RPMI7951 (cell line): ENCODE measurements at places on chromosomes 2 and 18.

- DNase-seq, result no peak
Measured at GRCh38 chr18:10752382-10752781, 226.6 kb downstream of the NAPG start.

GRCh38 chr2:222465746-222466145, 41.4 kb downstream of the SGPP2 start:
- DNase-seq, result no peak

DNA sequence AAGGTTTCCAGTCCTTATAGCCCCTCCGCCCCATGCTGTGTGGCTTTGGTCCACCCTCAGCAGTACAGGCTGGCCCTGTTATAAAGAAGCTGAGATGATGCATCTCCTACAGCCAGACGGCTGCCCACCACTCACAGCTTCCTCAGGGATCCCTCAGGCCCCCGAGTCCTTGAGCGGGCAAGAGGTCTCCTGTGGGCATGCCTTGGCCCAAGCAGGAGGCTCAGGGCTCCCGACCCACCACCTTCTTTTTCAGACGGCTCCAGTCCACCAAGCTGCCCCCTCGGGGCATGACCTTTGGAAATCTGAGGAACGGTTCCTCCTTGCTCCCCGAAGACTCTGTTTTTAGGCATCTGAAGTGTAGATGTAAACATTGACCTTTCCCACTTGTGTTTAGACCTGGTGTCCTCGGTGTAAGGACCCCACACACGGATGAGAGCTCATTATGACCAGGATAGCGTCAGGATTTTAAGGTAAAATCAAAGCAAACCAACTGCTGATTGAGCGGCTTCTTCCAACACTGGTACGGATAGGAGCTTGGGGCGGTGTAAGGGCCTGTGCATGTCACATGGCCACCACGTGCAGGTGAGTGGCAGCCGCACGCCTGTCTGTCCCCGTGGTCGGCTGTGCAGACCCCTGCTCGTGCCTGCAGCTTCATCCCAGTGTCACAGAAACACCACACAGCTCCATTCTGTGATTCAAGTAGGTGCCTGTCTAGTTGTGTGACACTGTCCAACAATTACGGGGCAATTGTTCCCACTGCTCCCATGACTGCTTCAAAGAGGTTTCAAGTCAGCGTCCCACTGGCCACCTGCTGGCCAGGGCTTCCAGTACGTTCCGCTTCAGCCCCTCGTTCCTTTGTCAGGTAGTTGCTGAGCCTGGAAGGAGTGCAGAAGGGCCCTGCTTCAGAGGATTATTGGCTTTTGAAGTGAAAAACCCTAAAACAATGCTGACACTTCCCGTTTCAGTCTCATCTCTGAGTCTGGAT, 74.7 kb downstream of the NDUFA10 start:
- DNase-seq, result no peak

GRCh38 chr18:24704946-24705630, 244.7 kb downstream of the HRH4 start:
- DNase-seq, result peak; percentile 29

- no peak for DNase-seq
Measured at GRCh38 chr2:18423636-18424035, 136.8 kb downstream of the RDH14 start.

DNA sequence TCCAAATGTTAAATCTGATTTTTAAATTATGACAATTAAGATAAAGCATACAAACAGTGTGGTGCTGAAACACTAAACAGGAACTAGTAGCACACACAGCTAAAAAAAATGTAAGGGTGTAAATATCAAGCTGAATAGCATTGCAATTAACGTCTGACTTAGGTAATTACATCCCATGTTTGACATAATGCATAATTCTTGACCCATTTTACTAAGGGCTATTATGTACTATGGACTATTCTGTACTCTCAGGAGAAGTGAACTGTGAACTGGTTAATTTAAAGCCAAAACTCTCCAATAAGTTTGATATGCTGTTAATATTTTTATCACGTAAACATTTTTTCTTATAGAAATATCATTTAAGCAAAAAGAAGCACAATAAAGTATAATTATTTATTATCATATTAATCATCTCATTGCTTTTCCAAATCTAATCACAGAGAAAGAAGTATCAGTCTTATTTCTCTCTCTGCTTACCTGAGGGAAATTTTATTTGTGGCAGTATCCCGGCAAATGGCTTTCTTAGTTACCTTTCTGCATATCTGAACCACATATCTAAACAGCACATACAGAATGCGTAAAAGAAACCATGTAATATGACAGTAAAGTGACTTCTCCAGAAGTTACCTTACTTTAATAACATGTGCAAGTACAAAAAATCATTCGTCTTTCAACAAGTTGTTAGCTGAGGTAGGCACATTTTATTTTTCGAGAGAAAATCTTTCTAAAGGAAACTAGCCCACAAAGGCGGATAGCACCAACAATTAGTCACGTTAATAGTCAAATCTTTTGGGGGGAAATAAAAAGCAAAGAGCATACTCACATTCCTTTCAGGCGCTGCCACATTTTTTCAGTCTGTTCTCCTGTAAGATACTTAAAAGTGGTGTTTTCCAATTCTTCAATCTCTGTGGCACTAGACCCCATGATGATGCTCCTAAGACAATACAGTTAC, 94.9 kb upstream of the PDE1A start:
- DNase-seq, result no peak

GRCh38 chr2:43001055-43001378, 208.6 kb upstream of the HAAO start:
- DNase-seq, result no peak

DNA sequence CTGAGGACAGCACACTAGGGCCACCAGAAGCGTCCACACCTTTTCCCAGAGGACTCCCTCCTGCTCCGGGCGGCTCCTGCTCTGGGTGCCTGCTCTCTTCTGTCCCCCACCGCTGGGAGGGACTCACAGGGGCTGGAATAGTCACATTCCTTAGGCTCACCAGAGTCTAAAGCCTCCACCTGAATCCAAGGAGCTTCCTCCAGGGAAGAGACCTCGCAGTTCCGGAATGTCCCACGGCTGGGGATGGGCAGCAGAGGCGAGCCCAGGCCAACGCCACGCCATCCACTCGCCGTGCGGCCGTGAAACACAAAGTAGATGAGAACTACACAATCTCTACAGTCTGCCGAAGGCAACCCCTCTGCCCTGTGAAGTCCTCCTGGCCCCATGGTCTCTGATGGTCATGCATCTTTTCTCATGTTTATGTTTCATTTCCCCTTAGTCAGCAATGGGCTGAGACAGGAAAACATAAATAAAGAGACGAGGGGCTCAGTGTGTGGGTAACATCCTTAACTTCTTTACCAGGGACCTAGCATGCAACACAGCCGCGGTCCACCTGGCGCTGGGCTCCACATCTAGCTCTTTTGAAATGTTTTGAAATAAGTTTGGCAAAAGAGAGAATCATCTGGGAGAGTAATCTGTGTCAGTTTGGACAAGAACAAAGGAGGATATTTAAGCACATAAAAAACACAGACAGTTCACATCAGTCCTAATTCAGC, 98.4 kb downstream of the PXDN start:
- no peak for DNase-seq

DNA sequence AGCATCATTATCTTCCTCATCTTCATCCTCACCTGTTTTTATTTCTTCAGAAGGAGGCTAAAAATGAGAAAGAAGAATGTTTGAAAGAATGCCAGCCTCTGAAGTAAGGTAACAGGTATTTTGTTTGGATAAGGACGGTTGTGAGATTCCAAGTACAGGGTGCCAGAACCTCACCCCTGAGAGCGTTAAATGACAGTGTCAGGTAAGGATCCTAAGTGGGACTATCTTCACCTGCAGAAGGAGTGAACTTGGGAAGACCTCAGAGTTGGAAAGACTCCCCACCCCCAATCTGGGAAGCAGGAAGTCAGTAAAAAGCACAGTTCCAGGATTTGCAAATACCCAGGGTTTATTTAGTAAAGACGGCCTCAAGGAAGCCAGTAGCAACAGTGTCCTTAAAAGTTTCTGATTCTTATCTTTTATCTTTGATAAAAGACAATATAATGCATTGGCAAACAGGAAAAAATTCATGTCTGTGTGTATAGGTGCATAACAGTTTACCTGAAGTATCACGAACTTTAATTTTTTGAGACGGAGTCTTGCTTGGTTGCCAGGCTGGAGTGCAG, 52.3 kb downstream of the THOC1 start:
- no peak for DNase-seq

GRCh38 chr2:241910604-241911520, 41.3 kb downstream of the RTP5 start:
- DNase-seq, result no peak

DNA sequence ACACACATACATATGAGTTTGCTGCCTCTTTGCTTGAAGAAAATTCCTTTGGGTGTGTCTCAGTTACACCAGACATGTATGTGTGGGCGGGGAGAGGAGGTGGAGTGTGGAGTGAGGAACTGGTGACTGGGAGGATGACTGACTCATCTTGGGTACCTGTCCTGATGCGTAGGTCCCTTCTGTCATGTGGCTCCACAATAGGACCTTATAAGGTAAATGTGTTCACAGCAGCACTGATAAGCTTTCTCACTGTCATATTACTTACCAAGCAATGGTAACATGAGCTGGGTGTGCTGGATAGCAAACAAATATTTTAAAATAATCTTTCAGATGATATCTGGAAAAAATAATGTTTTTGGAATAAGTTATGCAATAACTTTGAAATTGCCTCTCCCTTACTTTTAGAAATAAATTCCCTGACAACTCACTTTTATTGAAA, 45.1 kb downstream of the SLC9A2 start:
- DNase-seq, result peak; percentile 15

- no peak for DNase-seq
Measured at GRCh38 chr2:42232024-42232423, 62.9 kb downstream of the EML4 start.

DNA sequence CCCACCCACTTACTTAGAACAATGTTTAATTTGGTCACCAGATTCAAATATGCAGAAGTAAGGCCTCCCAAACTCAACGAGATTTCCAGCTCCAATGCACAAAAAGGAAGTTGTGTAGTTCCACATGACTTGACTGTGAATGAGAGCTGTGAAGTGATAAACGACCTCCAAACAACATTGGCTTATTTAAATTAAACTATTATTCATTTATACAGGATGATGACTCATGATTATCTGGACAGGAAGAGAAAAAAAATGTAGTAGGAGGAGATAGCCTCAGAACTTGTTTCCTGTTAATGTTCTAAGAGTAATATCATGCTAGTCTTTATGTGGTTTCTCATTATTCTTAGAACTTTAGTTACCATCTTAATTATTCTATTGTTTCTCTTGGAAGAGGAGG, 237.3 kb downstream of the C1D start:
- DNase-seq, result peak; percentile 53

DNA sequence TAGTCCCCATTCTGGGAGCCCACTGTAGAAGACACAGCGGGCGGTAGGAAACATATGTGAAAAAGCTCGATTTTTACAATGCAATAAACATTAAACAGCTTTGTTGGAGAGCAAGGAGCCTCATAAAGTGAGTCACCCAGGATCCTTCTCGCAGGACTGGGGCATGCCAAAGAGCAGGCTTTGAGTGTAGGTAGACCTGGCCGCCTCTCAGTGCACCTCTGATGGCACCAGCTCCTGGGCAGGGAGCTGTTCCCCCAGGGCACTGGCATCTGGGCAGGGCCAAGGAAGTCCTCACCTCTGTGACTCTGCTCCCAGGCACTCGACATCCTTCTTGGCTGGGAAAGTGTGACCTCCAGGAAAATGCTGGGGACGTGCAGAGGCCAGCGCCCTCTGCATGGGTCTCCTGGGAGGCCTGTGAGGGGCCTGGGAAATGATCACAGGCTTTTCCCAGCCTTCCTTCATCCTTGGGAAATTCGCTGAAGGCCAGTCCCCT, 94.2 kb downstream of the POLR1A start:
- DNase-seq, result no peak

DNA sequence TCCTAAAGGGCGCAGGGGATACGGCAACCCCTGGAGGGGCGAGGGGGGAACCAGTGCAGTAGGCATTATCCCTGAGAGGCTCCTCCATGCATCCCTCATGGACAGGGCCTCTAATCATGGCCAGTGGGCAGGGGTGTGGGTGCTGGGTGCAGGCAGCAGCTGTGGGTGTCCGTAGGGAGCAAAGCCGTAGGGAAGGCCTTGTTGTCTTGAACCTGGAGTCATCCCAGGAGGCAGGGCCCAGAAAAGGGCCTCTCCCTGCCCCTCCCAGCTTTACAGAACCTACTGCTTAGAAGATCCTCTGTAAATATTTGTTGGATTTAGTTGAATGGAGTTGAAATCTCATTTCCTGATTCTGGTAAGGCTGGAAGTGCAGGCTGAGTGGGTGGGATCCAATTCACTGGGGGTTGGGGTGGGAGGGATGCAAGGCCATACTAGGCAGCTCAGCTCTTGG, 207.0 kb upstream of the HAAO start:
- DNase-seq, result no peak

GRCh38 chr18:22538426-22538825, 120.7 kb upstream of the CTAGE1 start:
- peak; percentile 91 for DNase-seq

DNA sequence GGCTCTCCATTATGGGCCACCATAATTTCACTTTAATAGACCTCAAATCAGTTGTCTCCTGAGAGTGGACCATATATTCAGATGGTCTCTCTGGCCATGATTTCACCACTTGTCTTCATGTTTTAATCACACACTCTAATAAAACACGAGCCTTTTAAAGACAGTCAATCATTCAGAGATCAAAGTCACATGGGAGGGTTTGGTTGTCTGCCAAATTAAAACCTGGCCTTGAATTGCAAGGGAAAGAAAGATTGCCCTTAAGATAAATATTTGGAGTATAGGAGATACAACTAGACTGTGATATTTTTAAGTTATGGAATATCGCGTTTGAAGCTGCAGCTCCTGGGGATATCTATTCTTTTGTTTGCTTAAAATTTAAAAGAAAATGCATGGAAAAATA, 377.8 kb upstream of the DDX18 start:
- no peak for DNase-seq

GRCh38 chr2:28801726-28802125, 8.9 kb upstream of the SPDYA start:
- peak; percentile 63 for DNase-seq

- DNase-seq, result peak; percentile 80
Measured at GRCh38 chr18:519019-519879, 18.7 kb upstream of the COLEC12 start.

- no peak for DNase-seq
Measured at GRCh38 chr2:30548386-30548785, 101.3 kb downstream of the LCLAT1 start.

DNA sequence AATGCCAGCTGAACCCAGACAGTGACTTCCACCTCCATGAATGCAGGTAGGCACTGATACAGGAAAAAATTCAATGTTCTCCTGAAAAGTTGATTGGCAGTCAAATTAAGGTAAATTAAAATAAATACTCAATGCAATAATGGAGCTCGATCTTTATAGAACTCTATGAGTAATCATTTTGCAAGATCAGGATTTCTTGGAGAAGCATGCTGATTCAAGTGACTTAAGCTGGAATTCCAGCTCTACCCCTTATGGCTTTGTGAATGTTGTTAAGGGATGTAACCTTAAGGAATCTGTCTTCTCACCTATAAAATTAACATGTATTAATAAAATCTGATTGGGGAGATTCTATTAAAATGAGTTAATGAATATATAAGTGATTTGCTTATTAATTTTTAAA, 145.1 kb downstream of the QPCT start:
- no peak for DNase-seq
